ENCODE measurements at places on chromosomes 2 and 18. TPM values are rescaled to one million over a fixed set of nuclear protein-coding genes. Genes with fewer than 3 reads are reported as not detected.

DNA sequence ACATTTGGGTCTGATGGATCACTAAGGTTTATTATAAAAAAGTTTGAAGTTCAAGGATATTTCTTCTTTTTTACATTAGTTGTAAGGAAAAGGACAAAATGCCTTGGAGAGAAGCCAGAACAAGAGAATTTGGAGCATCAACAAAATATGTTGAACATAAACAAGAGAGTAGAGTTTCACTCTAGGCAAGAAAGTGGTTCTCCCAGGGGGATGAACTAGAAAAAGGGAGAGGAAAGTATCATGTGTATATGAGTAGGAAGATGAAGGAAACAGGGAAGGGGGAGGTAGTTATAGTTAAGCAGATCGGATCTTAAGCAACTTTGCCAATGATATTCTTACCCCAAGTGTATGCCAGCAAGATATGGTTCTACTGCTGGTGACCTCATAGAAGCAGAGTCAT is 63.8 kb upstream of the GALNT3 start:
- DNase-seq: peak; percentile 26

DNA sequence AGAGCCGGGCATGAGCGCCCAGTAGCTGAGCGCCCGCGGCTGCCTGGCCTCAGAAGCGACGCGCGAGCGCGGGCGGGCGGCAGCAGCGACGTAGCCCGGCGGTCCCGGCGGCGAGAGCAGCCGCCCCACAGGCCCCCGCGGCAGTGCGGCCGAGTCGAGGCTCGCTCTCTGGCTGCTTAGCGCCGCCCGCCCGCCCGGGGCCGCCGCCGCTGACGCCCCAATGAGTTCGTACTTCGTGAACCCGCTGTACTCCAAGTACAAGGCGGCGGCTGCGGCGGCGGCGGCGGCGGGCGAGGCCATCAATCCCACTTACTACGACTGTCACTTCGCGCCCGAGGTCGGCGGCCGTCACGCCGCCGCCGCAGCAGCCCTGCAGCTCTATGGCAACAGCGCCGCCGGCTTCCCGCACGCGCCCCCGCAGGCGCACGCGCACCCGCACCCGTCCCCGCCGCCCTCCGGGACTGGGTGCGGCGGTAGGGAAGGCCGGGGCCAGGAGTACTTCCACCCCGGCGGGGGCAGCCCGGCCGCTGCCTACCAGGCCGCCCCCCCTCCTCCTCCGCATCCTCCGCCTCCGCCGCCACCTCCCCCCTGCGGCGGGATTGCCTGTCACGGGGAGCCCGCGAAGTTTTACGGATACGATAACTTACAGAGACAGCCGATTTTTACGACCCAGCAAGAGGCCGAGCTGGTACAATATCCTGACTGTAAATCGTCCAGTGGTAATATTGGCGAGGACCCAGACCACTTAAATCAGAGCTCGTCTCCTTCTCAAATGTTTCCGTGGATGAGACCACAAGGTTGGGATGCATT is 847 bp downstream of the HOXD8 start:
- no peak for DNase-seq

DNA sequence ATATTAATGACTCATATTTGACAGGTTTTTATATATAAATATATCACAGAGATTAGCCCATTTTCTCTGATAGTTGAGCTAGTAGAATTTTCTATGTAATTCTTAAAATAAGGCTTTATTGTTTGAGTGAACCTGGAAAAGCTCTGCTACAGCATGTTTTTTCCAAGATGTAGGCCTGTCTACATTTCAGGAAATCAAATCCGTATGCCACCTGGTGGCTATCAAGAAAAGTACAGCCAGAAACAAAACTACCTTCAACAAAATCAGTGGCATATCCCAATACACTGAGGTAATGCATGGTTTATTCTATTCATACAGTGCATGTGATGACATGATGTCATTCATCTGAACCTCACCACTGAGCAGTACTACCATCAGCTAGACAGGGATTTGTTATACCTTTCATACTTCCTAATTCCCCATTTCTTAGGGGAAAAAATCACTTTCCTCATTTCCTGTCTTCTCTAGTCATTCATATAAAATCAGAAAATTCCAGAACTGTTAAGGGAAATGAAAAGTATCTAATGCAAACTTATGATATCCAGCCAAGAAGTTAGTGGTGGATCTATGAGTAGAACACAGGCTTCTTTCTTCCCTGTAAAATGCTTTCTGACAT is 310.4 kb upstream of the SYT4 start:
- DNase-seq: no peak

GRCh38 chr18:34329840-34330239 is 105.1 kb upstream of the NOL4 start:
- no peak for DNase-seq

DNA sequence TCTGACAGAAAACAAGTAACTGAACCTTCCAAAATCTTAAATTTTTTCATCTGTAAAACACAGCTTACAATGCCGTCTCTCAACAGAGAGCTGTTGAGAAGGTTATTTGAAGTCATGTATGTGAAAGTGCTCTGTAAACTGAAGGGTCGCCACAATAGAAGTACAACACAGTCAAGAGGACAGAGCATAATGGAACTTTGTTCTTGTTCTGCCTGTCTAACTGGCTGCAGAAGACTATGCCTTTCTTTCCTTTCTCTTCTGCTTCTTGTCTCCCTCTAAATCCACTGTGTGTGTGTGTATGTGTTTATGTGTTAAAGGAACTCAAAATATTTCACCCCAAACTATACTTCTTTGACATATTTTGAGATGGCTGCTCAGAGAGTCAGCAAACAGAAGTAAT is 365.8 kb upstream of the RND3 start:
- no peak for DNase-seq

DNA sequence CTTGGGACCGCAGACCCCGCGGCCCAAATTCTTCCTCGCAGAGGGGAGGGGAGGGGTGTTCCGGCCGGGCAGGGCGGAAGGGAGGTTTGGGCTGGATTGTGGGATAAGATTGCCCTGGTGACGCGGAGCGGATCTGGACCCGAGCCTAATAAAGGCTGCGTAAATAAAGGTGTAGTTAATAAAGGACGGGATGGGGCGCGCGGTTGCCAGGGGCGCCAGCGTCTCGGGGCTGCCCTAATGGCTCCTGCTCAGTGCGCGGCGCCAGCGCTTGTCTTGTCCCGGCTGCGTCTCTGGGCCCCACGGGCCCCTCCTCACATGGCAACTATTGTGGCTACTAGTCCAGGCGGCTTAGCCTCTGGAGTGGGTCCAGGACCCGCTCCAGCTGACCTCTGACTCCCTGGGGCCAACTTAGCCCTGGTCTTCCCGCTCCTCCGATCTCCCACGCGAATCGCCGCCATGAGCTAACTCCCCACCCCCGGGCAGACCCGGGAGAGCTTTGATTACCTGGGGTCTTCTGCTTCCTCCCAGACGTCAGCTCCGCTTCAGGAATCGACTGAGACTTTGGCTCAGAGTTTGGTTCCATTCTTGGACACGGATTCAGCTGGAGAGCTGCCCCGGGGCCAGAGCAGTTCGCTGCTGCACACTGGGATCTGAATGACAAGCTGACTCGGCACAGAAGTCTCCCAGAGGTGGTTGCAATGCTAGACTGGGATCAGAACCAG is 36.5 kb downstream of the SLC25A52 start:
- peak; percentile 53 for DNase-seq

- DNase-seq: no peak
Measured at GRCh38 chr2:229314117-229314516, 43.0 kb upstream of the PID1 start.

- no peak for DNase-seq
Measured at GRCh38 chr2:156147594-156148330, 184.8 kb downstream of the NR4A2 start.

DNA sequence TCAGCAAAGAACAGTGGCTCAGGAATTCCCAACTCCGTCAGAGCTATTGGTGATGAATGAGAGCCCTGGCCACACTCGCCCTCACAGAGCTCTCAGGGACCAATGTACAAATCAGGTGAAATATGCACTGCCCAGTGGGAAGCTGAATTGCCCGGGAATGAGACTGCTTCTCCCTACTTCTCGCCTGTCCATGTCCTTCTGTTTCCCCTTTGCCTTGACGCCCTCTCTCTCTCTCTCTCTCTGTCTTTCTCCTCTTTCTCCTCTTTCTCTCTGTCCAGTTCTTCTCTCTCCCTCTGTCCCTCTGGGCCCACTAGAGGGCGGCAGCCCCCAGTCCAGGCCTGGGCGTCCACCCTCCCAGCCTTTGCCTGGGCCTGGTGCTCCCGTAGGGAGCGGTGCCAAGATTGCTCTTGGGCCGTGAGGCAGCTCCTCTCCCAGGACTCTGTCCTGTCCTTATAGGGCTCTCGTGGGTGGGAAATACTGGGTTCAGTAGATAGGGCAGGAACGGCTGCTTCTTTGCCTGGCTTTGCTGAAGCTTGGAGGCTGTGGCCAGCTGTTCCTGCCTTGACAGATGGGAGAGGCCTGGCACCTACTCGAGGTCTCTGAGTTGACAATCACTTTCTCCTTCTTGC is 28.4 kb upstream of the PUM2 start:
- no peak for DNase-seq

GRCh38 chr2:30688956-30689401 is 118.3 kb downstream of the CAPN13 start:
- peak; percentile 51 for DNase-seq

DNA sequence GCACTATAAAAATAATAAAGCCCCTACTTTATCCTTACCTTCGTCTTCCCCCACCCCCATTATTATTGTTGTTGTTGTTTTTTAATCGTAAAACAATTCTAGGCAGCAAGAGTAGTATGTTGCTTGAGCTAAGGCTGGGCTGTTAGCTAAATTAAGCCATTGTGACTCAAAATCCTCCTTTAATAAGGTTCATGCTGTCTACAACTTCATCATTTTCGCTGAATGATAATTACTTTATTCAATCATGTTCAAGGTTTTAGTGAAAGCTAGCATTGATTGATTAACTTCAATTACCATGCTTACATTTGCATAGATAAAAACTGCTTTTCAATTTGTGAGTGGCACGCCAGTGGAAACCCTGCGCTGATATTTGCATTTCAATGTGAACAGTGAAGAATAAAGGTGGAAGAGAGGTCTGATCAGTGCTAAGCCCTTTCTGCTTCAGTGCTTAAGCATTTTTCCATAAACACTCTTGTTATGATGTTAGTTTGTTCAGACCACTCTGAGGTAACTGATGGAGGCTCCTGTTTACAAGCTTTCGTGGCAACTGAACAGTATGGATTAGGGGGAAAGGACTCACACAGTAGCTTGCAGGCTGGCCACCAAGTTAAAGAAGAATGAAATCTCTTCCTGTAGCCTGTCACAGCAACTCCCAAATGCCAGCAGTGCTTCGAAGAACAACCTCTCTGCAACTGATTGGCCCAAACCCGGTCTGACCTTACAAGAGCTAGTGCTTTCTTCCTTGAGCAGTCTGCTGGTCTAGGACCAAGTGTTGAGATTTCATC is 156.8 kb downstream of the GPD2 start:
- no peak for DNase-seq

DNA sequence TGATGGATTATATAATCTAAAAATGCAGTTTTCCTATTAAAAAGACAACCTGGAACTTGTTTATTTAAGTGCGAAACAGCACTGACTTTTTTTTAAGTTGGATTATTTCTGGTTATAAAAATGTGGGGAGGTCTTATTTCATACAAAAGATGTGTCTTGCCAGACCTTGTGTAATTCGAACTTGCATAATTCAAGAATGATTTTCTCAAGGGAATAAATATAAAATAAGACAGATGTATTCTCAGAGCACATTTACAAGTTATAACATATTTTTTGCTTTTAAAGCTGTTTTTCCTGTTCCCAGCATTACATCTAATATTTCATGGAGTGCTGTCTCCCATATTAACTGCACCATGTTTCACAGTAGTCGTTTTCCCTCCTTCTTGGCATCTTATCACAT is 263.1 kb downstream of the CDH20 start:
- no peak for DNase-seq

- peak; percentile 68 for DNase-seq
Measured at GRCh38 chr2:170928036-170928823, 823 bp upstream of the GORASP2 start.

- DNase-seq: no peak
Measured at GRCh38 chr2:28074137-28074536, 183.6 kb downstream of the BABAM2 start.

GRCh38 chr2:210442457-210442856 is 34.1 kb downstream of the LANCL1 start:
- DNase-seq: no peak

DNA sequence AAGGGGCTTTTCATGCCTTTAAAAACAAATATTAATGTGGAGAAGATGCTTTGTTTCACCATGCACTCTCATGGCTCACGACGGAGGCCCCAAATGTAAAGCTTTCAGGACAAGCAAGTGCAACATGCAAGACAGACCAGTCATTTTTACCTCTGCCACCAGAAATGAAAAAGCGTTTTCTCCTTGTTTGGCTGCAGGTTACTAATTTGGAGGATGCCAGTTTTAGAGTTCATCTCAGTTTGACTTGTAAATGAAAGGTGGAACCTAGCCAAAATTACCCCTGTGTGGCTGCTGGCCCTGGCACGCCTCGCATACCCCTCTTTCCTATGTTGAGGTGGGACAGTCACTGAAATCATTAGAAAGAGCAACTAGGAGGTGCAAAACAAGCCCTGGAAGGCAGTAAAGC is 138.6 kb downstream of the BCL2 start:
- DNase-seq: no peak

DNA sequence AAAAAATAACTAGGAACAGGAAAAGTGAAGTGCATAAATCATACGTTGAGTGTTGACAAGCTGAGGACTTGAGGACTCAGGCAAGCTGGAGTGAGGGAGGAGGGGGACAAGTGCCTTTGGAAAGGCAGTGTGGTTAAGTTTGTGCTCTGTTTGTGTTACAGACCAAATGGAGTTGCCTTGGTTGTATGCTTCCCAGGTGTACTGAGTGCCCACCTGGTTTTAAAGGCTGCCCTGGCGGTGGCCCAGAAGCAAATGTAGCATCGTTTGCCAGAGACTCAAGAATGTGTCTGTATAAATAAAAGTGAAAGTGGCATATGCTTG is 240.9 kb downstream of the PRKCE start:
- no peak for DNase-seq

GRCh38 chr2:25598911-25599310 is 74.5 kb downstream of the DTNB start:
- DNase-seq: no peak

DNA sequence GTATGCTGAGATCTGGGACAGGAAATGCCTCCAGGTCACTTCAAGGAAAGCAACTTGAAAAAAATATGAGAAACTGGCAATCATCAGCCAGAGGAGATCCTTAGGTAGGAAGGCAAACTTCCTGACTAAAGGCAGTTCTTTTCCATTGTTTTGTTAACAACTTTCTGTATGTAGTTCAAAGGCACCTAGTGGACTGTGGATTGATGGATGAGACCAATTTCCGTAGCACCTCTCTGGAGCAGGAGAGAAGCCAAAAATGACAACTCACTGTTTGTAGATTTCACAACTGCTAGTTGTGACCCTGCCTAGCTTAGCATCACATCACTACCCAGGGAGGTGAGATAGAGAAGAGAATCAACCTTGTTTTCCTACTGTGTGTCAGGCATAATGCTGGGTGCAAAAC is 21.8 kb upstream of the NOSTRIN start:
- DNase-seq: no peak

GRCh38 chr2:652881-653480 is 24.2 kb downstream of the TMEM18 start:
- DNase-seq: peak; percentile 42

The IL18R1 gene
- 50.2 TPM for total RNA-seq

The TXNL1 gene
- 104 TPM for total RNA-seq

The MTCL1 gene
- 0.40 TPM for total RNA-seq

The LGALSL gene
- 2.8 TPM for total RNA-seq

The ERMN gene
- total RNA-seq: 1.4 TPM

The STARD6 gene
- total RNA-seq: not detected

The CHRNG gene
- not detected for total RNA-seq

The STK16 gene
- total RNA-seq: 31.7 TPM

The GRP gene
- total RNA-seq: not detected

The ADRA2B gene
- total RNA-seq: 0.21 TPM

The IL36G gene
- total RNA-seq: not detected

The UGT1A9 gene
- total RNA-seq: not detected

The CDH2 gene
- 0.07 TPM for total RNA-seq

The TMEM198 gene
- total RNA-seq: 3.4 TPM
